ENCODE measurements at places on chromosomes 6 and 20.

DNA sequence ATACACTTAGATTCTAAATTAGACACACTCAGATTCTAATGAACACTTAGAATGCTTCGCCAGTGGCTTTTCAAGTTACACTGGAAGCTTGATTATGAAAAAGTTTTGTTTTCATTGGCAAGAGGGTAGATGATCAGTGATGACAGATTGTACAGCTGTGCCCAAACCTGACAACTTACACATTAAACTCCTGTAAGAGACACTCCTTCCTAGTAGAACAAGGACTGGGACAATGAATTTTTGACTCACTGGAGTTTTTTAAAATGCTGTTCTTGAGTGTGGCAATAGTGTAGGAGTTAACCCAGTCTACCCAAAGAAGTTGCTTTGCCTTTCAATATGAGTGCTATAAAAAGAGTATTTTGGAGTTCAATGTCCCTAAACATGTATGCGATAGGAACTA, 140.8 kb downstream of the SLC16A10 start:
- no peak for DNase-seq

DNA sequence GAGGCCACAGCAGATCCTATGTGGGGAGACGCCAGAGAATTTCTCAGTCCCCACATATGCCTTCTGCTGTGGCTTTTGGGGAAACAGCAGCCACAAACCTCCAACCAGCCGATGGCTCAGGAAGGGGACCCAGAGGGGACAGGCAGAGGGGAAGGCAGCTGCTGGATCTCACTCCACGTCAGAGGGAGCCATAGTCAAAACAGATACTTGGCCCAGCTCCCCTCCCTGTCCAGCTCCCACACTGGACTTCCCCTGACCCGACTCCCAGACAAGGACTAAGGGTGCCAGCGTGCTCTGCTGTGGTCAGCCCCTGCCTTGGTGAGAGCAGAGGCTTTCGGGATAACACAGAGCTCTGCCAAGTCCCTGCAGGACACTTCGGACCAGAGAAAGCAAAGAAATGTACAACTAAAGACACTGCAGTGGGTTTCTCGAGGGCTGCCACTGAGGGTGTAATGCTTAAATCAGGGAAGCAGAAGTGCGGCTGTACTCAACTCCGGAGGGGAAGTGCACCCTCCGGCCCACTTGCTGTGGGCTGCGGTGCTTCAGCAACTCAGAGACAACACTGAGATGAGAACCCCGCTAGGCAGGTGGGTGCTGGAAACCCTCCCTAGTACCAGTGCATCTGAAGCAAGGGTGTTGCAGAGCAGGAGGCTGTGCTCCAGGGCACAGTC, 47.2 kb downstream of the RRBP1 start:
- DNase-seq = no peak

- no peak for DNase-seq
Measured at GRCh38 chr6:151001387-151002056, 136.0 kb downstream of the MTHFD1L start.

DNA sequence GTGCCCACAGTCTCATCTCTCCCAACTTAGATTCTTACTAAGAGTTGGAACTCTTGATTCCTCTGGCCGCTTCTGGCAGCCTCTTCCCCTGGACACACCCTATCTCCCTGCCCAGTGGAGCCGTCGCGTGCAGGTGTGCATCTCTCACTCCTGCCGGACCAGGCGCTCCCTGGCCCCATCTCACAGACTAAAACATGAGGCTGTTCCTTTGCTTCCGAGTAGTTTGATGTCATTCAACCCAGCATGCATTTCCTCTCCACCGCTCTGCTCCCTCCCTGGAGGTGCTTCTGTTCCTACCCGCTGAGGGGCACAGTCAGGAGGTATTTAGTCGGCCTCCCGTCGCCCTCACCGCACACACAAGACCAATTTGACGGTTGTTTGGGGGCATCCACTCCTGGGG, 228.0 kb upstream of the QKI start:
- DNase-seq = no peak

DNA sequence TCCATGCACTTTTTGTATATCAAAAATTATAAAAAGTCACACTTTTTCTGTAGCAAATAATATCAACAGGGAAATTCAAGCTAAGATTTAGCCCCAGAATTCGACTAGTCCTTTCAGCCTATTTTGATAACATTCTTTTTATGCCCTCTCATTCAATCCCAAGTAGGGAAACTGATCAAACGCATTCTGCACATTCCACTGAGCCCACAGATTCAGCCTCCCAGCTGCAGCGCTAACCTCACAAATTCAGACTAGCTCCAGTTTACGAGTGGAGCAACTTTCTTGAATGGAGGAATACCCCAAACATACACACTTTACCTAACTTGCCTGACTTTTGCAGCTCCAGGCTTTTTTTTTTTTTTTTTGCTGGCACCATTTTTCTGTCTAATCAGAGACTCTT, 70.3 kb upstream of the HEY2 start:
- no peak for DNase-seq

DNA sequence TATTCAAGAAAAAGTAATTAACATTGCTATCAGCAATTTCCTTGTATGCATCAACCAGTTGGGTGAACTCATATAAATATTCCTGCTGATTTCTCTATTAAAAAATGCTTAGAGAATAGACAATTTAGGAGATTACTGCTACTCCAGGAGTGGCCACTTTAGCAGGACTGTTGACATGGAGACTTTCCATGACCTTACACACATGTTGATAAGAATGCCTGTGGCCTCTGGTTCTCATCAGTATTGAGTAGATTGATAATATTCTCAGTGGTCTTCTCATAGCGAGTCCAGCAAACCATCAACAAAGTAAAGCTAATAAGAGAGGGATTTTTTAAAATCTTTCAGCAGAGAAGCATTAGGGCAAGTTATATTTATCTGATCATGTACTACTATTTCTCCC, 208.4 kb upstream of the MARCKS start:
- no peak for DNase-seq

DNA sequence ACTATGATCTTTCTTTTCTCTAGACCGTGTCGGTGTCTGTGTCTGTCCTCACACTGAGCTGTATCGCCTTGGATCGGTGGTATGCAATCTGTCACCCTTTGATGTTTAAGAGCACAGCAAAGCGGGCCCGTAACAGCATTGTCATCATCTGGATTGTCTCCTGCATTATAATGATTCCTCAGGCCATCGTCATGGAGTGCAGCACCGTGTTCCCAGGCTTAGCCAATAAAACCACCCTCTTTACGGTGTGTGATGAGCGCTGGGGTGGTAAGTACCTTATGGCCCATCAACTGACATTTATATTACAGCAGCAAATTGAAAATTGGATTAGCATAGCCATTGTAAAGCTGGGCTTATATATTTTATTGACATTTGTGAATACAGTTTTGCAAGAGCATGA, 72.2 kb upstream of the GFRAL start:
- DNase-seq = no peak

- DNase-seq = no peak
Measured at GRCh38 chr6:10580570-10580969, 59.4 kb downstream of the GCNT2 start.

GRCh38 chr6:56222499-56222898, 24.9 kb downstream of the COL21A1 start:
- DNase-seq = no peak

GRCh38 chr6:7526755-7527154, 14.7 kb upstream of the DSP start:
- no peak for DNase-seq

- DNase-seq = no peak
Measured at GRCh38 chr6:36445621-36446020, 2.8 kb downstream of the KCTD20 start.

- DNase-seq = no peak
Measured at GRCh38 chr6:41371461-41371991, 36.1 kb downstream of the NCR2 start.

GRCh38 chr20:32144898-32145662, 35.6 kb downstream of the TM9SF4 start:
- DNase-seq = no peak

DNA sequence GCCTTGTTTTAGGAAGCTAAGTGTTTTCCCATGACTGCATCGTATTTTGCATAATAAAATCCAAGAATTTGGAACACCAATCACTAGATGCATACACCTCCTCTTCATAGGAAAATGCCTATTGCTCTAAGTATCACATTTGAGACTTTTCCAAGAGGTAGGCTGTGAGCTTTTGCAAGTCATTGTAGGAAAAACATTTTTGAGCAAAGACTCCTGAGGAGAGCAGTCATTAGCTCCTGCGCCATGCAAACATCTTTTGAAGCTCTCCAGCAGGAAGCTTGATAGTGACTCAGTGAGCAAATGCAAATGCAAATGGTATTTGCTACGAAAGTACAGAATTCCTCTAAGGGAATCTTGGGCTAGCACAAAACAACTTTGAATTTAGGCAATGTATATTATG, 750.4 kb downstream of the QKI start:
- no peak for DNase-seq

DNA sequence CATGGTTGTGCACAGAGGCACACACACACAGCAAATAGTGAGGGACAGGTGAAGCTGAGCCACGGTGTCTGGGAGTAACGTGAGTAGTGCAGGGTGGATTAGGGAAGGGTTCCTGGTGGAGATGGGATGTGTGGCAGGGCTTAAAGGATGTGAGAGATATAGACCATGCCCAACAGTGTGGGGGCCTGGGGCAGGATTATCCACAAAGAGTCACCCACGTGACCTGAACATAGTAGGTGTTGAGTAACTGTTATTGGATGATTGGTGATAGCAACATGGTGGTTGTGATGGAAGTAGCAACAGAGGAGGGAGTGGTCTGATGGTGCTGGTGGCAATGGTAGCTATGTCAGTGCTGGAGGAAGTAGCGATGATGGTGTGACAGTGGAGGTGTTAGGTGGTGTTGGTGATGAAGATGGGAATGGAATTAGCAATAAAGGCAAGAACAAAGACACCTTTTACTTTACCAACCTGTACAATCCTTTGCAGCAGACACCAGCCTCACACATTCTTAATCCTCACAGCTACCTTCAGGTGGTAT, 135.1 kb downstream of the MRPL14 start:
- no peak for DNase-seq

DNA sequence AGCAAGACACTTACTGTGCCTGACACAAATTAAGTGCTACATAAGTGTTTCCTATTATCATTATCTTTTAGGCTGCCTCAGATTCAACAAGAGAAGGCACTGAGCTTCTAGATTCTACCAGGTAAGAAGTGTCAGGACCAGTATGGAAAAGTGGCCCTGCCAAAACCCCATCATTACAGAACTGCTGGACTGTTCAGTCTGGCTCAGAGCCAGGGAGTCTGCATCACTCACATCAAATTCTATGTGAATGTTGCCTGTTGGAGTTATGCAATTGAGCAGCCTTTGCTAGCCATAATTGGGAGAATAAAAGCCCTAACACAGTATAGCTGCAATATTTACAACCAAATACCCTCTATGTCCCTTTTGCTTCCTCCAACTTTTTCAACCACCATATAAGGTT, 70.9 kb downstream of the ATG5 start:
- no peak for DNase-seq

DNA sequence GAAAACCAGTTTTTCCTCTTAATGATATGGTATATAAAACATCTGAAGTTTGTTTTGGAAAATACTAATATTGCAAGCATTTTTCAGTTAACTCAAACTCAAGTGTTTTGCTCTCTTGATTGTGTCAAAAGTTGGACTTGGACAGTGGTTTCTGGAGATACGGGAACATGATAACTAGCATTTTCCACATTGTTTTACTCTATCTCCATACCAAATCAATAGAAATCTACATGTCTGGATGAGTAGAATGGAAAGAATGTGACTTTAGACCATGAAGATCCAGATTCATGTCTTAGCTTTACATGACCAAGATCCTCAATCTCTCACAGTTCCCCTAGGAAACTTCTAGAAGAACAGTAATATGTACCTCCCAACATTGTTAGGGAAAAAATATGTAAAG, 22.2 kb upstream of the FBXO30 start:
- no peak for DNase-seq

DNA sequence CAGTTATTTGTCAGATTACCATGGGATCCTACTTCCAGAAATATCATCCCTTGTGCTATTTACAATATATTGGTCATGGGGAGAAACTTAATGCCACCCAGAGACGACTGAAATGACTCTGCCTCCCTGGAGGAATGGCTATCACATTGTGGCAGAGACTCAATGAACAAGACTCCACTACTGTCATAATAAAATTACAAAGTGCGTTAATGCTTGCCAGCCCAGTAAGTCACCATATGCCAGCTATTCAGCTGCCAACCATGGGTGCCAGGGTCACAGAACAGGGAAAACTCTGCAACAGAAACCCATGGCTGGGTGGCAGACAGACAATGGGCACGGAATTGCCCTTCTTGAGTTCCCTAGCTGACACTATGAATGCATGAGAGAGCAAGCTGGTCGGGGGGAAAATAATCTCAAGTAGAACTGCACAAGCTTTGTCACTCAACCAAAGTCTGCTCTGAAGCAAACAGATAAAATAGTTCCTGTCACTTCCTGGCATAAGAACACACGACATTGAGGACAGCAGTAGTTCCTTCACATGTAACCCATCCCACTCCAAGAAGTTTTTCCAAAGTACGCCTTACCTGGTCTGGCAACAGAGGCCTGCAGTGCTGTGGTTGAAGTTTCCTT, 32.1 kb downstream of the TP53INP2 start:
- no peak for DNase-seq

- DNase-seq = no peak
Measured at GRCh38 chr6:105739764-105740163, 336.9 kb upstream of the PREP start.

GRCh38 chr20:58993332-58994248, 12.5 kb downstream of the NELFCD start:
- no peak for DNase-seq

- no peak for DNase-seq
Measured at GRCh38 chr6:151175662-151176445, 63.9 kb upstream of the AKAP12 start.

- DNase-seq = peak; percentile 46
Measured at GRCh38 chr6:33886673-33887144, 82.9 kb upstream of the MLN start.

DNA sequence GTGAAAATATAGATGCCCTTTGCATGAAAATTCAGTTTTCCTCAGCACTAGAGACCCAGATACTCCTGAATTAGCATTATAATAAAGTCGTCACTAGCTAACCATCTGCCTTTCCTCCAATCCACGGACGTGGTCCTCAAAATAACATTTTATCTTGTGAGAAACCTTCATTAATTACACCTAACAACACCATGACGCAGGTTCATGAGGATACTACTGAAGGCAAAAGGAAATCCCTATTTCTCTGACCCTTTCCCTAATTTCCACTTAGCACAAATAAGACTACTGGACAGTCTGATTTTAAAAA, 1.3 kb upstream of the PNISR start:
- DNase-seq = no peak

GRCh38 chr6:164184410-164184809, 769.9 kb downstream of the QKI start:
- DNase-seq = no peak
